Left kidney (tissue), 8 donors: ENCODE measurements at places on chromosomes 6 and 20. TPM values are rescaled to one million over a fixed set of nuclear protein-coding genes. Genes with fewer than 3 reads are reported as not detected.

DNA sequence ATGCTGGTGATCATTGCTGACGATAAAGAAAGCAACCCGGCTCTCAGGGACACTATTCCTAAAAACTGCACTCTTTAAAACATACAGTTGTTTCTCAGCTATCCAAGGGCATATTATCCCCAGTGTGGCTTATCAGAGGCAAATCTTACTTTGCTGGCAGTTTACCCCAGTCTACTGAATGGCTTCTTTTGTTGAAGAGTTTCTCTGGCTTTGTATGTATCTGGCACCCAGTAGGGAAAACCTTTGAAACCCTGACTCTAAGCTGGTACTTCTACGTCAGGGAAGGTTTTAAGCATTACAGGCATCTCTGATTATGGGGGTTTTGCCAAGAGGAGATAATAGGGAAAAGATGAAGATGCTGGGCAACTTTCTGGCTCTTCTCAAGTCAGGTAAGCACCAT is 637.6 kb upstream of the CHD6 start:
- no peak for DNase-seq

GRCh38 chr6:124294574-124295200 is 491.0 kb downstream of the NKAIN2 start:
- peak; percentile 18 for DNase-seq

- no peak for DNase-seq
Measured at GRCh38 chr6:161035182-161035980, 43.8 kb downstream of the MAP3K4 start.

DNA sequence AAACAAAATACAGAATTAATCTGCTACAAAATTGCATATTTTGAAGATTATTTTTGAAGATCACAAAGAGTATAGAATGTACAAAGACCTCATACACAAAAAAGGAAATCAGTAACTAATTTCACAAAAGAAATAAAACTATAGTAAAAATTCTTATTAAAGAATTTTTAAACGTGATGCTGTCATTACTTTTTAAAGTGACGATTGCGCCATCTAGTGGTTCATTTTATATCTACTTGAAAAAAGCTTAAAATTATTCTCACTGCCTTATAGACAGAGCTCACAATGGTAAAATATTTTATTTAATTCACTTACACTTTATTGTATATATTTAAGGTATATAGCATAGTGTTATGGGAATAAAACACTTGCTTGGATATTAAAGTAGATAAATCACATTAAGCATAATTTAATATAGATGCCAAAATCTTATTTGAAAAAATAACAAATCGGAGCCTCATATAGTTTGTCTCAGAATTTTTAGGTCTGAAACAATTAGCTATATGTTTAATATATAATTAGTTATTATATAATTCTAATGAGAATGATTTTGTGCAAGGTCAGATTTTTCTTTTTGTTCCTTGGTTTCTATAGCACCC is 128.8 kb downstream of the PHF3 start:
- peak; percentile 39 for DNase-seq

GRCh38 chr20:45359406-45360148 is 3.4 kb upstream of the SYS1 start:
- DNase-seq, result no peak

GRCh38 chr6:112886415-112886814 is 539.3 kb downstream of the RFPL4B start:
- no peak for DNase-seq

GRCh38 chr6:13331516-13332348 is 3.4 kb upstream of the TBC1D7 start:
- DNase-seq, result no peak

DNA sequence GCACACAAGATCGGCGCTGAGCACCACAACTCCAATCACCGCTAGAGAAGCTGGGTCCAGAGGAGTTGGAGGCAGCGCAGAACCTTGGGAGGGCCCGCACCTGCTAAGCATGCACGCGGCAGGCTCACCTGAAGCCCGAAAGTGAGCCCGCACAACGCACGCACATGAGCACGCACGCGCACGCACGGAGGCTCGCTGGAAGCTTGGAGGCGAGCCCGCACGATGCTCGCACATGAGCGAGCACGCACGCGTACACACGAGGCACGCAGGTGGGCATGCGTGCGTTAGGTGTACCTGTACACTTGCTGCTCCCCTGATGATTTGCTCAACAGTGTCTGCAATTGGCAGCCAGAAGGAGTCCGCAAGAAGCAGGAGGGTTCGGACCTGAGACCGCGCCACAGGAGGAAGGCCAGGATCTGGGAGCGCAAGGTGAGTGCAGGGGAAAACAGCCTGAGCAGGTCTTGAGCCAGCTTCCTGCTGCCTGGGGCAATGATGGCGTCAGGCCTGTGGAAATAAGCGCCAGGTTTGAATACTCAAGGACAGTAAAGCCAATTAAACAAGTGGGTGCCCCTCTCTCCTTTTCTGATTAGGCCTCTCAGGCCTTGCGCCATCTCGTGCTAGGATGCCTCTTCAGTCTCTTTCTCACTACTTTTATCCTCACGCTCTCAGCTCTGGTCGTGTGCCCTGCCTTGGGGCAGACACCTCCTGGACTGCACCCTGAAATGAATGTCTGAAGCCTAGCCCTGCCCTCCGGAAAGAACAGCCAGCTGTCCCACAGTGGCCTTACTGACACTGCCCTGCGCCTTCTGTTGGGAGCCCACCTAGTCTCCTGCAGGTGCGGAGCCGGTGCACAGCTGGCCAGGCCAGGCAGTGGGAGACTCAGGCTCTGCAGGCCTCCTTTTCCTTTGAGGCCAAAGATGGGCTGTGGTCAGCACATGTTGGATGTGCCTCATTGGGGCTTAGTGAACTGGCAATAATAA is 340.4 kb downstream of the CDC5L start:
- no peak for DNase-seq

- DNase-seq, result no peak
Measured at GRCh38 chr6:163250116-163250515, 164.4 kb upstream of the QKI start.

GRCh38 chr6:166898910-166899309 is 57.4 kb downstream of the RNASET2 start:
- DNase-seq, result no peak

- DNase-seq, result no peak
Measured at GRCh38 chr6:90021711-90022110, 127.4 kb downstream of the GJA10 start.

GRCh38 chr6:68252632-68253031 is 382.4 kb upstream of the ADGRB3 start:
- no peak for DNase-seq

DNA sequence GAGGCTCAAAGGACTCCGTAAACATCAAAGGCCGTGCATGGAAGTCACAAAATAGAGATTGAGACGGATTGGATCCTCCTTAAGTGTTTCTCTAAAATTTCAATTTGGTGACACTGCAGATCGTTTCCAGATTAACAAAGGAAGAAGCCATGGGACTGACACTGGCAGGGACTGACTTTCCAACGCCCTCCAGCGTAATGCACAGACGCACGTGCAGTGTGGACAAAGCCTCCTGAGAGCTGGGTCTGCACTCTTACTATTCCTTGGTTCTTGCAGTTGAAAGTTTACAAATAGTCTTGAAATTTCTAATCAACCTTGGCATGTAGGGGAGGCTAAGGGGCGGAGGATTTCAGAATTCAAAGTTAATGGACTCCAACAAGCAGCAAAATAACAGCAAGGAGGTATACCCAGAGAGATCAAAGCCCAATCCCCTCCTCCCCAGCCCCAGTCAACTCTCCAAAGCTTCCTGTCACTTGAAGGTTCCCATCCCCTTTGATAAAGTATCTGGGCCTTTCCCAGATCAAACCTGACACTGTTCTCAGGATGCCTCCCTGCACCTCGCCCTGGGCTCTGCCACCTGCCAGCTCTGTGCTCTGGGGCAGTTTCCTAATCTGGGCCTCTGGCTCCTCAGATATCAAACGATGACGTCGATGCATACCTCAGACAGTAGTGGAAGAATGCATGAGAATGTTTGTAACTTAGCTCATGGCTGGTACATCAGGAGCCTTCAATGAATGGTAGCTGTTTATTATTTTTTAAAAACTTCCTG is 106.5 kb upstream of the TRAF3IP2 start:
- DNase-seq, result peak; percentile 63

DNA sequence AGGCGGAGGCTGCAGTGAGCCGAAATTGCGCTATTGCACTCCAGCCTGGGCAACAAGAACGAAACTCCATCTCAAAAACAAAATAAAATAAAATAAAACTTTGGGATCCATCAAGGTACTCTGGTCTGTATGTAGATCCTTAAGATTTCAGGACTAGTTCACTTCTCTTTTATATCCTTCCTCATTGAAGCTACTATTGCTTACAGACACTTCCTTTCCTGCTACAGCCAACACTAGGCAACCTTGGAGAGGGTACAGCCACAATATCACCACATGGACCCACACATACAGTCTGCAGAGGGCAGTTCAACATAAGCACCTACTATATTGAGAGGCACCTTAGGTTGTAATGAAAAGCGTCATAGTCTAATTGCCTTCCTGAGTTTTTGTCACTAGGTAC is 113.3 kb downstream of the ATXN1 start:
- DNase-seq, result no peak

- DNase-seq, result no peak
Measured at GRCh38 chr6:54525731-54526130, 217.5 kb downstream of the TINAG start.

DNA sequence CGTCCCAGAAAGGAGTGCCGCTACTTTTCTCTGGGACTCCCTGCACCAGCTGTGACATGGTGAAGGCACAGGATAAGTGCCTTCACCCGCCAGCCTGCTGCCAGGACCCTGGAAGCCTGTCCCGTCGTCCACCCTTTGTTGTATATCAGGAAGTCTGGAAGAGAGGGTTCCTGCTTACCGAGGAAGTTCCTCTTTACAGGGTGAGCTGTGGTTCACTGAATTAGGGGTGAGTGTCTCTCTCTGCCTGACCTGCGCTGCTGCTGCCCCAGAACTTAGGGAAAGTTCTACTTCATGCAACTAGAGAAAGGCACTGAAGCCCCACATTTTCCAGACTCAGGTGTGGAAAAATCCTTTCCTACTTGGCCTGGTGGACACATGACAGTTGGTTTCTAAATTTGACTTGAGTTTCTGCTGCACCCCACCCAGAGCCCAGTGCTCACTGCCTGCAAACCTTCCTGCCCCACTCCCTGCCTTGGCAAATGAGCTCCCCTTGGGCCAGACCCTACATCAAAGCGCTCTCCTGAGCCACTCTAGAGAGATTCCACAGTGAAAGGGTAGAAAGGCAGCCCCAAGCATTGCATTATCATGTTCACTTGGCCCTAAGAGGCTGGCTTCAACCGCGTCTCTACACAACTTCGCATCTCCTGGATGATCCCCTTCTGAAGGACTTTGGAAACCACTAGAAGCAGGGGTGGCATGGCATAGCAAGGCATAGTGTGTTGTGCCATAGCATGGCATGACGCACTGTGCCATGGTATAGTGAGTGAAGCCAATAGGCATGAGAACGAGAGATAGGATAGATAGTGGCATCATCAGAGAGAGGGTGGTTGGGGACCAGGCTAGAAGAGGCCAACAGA is 215.8 kb upstream of the CDYL start:
- no peak for DNase-seq

- DNase-seq, result no peak
Measured at GRCh38 chr20:53157443-53158408, 185.6 kb downstream of the TSHZ2 start.

- no peak for DNase-seq
Measured at GRCh38 chr20:54590856-54591255, 115.5 kb downstream of the DOK5 start.

- no peak for DNase-seq
Measured at GRCh38 chr6:84768442-84769174, 4.2 kb upstream of the TBX18 start.

DNA sequence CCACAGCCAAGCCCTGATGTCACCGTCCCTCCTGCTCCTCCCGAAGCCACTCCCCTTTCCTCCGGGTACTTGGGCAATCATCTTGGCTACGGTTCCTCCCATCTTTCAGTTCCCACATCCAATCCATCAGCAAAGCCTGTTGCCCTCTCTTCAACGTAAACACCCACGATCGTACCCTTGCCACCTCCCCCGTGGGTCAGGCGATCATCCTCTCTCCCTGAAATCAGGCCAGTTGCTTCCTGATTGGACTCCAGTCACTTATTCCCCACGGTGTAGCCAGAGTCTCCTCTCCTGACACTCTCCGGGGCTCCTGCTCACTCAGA is 44.5 kb downstream of the SULF2 start:
- DNase-seq, result no peak

- DNase-seq, result peak; percentile 71
Measured at GRCh38 chr6:3911614-3912336, 62.6 kb downstream of the FAM50B start.

- no peak for DNase-seq
Measured at GRCh38 chr6:14036911-14037310, 80.7 kb upstream of the CD83 start.

DNA sequence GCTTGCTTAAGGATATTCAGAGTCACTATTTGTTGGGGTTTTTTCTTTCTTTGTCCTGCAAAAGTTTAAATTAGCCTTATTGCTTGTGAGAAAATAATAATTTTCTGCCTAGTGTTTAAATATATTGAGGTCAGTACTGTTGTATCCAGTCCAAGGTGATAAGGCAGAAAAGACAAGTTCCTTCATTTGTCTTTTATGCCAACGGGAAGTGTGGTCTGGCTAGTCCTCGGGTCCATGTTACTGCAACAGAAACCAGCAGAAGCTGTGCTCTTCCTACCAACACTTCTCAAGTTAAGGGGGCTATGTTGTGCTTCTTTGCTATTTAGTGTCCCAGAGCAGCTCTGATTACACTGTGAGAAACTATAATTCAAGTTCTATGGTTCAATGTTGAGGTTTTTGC is 301.1 kb downstream of the TBC1D7 start:
- DNase-seq, result no peak

GRCh38 chr20:40056171-40056570 is 632.9 kb downstream of the MAFB start:
- DNase-seq, result peak; percentile 22

The TAP1 gene
- 7.7 TPM for polyA plus RNA-seq

The LRRN4 gene
- polyA plus RNA-seq, result 12.2 TPM

The FRS3 gene
- 5.0 TPM for polyA plus RNA-seq

The BTN1A1 gene
- polyA plus RNA-seq, result 0.22 TPM

The LZTS3 gene
- polyA plus RNA-seq, result 13.7 TPM
